ENCODE measurements at places on chromosomes 2 and 18.
A peak's percentile ranks its signal among the peaks of the same experiment; 100 is the strongest.

DNA sequence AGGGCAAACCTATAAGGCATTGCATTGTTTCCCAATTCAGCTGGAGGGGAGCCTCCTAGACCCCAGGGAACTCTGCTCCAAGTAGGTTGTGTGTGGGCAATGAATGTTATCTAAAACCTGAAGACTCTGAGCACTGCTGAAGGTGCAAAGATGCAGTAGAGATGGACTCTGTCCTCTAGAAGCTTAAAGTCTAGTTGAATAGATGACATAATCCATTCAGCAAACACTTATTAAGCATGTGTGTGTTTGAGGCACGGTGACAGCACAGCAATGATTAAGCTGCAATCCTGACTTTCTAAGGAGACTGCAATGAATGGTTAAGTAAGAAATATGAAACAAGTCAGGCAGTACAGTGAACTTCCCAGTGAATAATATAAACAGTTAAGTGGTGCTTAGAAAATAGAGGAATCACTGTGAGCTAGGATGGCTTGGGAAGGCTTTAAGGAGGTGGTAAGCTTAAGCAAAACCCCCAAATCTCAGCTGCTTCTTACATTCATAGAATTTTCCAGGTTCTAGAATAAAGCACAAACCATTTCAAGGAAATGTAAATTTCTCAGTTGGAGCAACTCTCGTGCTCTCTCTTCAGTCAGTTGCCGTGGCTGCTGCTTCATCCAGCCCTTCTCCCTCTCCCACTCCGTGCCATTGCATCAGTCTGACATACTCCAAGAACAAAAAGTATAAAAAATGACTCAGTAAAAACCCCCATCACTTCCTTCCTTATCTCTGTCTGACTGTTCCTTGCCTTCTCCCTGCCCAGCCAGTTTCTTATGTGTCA is 19.1 kb downstream of the MXD1 start:
- no peak for DNase-seq

- DNase-seq: no peak
These were observed 98.8 kb downstream of the METTL8 start for GRCh38 chr2:171334946-171335345.

GRCh38 chr2:173986805-173987204 is 21.6 kb upstream of the SP3 start:
- DNase-seq: no peak

DNA sequence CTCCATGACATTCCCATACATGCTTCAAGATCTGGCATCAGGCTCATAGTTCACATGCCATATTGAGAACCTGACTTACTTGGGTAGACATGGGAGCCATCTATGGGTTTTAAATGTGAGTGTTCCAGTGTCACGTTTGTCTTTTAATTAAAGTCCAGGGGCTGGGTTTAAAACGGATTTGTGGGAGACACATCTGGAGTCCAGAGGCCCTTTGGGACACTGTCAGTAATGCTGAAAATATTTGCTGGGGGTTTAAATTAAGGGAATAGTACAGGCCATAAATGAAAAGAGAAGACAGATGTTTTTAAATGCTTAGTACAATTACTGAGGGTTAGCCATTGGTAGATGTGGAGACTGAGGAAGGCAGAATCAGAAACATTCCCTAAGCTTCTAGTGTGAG is 478.0 kb downstream of the PID1 start:
- no peak for DNase-seq

DNA sequence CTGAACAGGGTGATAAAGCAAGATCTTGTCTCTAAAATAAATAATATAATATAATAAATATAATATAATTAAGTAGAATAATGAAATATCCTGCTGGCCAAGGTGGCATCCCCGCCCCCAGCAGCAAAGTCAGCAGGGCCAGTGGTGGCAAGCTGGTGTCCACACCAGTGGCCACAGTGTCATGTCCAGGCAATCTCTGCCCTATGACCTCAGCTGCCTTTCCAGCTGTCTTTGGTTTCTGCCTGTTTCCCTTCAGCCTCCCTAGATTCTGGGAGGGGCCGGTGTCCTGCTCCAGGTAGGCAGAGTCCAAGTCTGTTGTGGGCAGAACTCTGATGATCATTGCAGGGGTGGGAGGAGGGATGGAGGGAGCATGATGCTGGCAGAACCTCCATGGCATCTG is 16.2 kb upstream of the STEAP3 start:
- no peak for DNase-seq

DNA sequence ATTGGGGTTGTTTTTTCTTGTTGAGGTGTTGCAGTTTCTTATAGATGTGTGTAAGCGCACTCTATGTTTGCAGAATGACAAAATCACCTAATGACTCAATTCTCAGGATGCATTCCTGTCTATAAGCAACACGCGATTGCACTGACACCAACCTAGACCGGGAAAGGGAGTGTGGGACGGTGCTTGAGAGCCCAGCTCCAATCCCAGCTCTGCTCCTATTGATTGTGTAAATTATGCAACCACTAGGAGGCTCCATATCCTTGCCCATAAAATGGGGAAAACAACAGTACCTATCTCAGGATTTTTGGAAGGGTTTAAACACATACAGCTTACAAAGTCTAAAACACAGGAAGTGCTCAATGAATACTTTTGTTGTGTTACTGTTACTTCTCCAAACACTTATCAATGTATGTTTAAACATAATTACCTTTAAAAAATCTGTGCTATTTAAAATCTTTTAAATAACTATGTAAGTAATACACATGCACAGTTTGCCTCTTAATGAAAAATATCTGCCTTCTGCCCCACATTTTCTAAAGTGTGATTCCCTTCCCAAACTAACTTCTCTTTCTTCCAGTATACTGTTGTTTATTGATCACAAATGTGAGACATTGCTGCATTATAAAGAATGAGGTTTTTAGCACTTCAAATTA is 132.5 kb downstream of the SPHKAP start:
- DNase-seq: no peak

- peak; percentile 59 for DNase-seq
These were observed 49.9 kb upstream of the DAPL1 start for GRCh38 chr2:158745067-158745865.

- no peak for DNase-seq
These were observed 47.4 kb downstream of the FSIP2 start for GRCh38 chr2:185785851-185786473.

GRCh38 chr2:38462121-38462661 is 85.1 kb upstream of the ATL2 start:
- DNase-seq: no peak

DNA sequence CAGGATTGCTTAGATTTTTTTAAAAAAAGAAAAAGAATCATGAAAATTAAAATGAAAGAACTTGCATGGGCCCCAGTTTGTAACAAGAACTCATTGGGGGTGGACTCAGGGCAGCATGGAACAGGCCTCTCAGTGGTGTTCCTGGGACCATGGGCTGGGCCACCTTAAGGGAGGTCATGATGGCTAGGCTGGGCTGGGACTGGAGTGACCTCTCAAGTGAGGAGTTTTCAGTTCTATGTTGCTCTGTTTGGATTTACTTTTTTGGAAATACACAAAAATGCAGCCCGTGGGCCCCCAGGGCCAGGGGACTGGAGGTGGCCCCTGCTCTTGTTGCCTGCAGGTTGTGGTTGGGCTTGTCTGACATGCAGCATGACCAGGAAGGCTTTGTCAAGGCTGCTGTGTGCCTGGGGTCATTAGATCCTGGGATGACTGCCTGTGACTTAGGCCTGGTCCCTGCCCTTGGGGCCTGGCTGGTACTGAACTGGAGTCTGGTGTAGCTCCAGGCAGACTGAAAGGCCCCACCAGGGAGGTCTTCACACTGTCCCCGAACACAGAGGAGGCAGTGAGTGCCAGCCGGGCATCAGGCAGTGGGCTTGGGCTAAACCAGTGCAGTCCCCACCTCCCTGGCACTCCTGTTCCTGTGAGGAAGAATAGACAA is 115.6 kb downstream of the GLI2 start:
- no peak for DNase-seq

DNA sequence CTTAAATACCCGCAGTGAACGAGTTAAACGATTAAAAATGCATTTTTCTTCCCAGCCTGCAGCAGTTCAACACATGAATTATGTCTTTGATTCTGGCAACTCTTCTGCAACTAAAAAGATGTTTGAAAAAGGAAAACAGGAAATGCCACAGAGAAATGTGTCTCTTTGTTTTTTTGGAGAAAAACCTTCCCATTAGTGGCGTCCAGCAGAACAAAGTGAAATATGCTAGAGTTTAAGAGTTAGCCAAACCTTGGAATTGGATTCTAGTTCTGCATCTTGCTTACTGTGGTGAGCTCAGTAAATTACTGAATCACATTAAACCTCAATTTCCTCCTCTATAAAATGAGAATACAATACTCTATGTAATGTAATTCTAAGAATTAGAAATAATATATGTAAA is 900.2 kb upstream of the ACVR2A start:
- DNase-seq: no peak
